LNCaP clone FGC (cell line): ENCODE measurements at places on chromosomes 1 and 21.

DNA sequence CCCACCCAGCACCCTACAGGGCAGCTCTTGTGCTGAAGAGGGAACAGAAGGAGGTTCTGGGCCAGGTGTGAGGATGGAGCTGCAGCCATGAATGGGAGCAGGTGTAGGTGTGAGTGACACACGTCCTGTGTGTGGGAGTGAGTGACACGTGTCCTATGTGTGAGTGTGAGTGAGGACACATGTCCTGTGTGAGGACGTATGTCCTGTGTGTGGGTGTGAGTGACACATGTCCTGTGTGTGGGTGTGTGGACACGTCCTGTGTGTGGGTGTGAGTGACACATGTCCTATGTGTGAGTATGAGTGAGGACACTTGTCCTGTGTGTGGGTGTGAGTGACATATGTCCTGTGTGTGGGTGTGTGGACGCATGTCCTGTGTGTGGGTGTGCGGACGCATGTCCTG, 26.4 kb downstream of the MEGF6 start:
- DNase-seq: no peak

- DNase-seq: no peak
Measured at GRCh38 chr1:228211531-228212414, 3.9 kb downstream of the OBSCN start.

DNA sequence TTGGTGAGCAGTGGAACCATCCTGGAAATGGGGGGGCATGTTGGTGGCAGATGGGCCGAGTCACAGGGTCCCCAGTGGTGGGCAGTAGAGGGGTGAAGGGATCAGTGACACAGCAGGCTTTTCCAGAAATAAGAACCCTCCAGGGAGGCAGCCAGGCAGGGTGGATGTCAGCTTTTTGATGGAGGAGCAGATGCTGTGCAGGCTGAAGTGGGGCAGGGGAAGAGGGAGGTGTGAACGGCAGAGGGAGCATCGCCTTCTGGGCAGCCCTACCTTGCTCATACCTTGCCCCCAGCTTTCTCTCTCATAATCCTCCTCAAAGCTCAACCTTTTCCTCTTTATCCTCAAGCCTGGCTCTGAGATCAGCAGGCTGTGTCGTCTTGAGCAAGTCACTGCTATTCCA, 131.8 kb upstream of the IPO9 start:
- DNase-seq: no peak

DNA sequence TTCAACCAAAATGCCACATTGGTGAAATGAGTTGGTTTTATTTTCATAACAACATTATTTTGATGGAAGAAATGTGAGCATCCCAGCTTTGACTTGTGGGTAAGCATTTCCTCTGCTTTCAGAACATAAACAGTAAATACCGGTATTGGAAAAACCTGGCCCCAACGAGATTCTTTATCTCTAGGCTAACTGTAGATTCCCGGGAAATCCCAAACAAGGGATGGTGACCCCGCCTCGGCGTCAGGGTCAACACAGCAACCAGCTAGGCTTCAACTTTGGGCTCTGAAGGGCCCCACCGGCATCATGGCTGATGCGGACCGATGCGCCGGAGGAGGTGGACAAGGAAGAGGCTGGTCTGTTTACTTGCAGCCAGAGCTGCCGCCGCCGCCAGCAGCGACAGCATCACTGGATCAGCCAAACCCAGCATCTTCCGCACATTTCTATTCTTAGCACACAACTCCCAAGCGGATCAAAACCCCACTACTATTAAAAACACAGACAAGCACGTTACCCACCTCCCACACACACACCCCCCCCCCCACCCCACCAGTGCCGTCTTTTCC, 1.1 kb downstream of the AKT3 start:
- no peak for DNase-seq
